Kidney epithelial cell (primary cell): ENCODE measurements at places on chromosomes 3 and 15. TPM values are rescaled to one million over a fixed set of nuclear protein-coding genes. Genes with fewer than 3 reads are reported as not detected.

DAZL gene
- not detected in 2 replicates for total RNA-seq

TMCO5A gene
- not detected in 2 replicates for total RNA-seq

DNA sequence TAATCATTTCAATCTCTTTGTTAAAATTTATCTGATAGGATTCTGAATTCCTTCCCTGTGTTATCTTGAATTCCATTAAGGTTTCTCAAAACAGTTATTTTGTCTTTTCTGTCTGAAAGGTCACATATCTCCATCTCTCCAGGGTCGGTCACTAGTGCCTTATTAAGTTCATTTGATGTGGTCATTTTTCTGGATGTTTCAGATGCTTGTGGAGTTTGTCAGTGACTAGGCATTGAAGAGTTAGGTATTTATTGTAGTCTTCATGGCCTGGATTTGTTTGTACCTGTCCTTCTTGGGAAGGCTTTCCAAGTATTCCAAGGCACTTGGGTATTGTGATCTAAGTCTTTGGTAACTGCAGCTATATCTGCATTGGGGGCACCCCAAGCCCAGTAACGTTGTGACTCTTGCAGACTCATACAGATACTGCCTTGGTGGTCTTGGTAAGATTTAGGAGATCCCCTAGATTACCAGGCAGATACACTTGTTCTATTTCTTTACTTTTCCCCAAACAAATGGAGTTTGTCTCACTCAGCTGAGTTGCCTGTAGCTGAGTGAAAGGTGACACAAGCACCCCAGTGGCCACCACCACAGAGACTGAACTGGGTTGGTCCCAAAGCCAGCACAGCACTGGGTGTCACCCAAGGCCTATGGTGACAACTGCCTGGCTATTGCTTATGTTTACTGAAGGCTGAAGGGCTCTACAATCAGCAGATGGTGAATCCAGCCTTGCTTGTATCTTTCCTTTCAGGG lies 18.9 kb upstream of the SLC27A2 start:
- DNase-seq, result no peak

- no peak for DNase-seq
These were observed 41.8 kb upstream of the ST6GAL1 start for GRCh38 chr3:186888569-186888968.

GRCh38 chr15:43239732-43240491 lies 19.1 kb upstream of the EPB42 start:
- DNase-seq, result no peak

GRCh38 chr3:123158330-123158729 lies 43.4 kb upstream of the SEC22A start:
- DNase-seq, result peak; percentile 4

GRCh38 chr3:46913644-46914043 lies 36.1 kb downstream of the PTH1R start:
- DNase-seq, result no peak

DNA sequence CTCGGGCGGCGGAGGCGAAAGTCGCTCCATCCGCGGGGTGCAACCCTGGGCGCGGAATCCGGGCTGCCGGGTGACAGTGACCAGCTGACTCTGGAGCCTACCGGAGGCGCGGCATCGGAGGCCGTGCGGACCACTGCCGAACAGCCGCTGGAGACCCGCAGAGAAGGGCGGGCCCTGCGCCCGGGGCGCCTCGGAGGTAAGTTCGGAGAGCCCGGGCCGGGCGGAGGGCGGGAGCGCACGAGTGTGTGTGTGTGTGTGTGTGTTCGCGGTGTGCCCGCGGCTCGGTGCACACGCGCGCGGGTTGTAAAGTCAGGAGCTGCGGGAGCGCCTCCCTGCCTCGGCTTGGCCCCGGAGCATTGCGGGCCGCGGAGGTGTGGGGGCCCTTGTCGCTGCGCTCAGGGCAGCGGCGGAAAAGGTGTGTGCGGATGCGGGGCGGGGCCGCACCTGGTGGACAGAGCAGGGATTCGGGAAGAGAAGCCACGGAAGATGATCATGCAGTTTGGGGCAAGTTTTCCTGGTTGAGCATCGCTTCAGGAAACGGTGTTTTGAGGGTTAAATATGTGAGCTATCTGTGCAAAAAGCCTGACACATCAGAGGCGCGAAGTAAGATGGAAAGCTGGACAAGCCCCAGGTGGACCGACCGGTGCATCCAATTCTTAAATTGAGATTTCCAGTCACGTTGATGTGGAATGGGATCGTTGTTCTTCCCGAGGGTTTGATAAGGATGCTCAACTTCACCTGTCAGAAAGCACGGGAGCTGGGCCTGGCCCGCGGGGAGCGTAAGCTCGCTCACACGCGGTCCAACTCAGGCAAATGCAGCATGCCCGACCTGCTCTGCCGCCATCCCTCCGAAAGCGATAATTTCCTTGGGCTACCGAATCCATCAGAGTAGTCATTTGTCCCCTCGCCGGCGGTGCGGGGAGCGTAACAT lies 474 bp downstream of the MINAR1 start:
- no peak for DNase-seq

GRCh38 chr3:70914862-70915261 lies 602.4 kb upstream of the MDFIC2 start:
- DNase-seq, result no peak

- DNase-seq, result no peak
These were observed 10.6 kb upstream of the SH3BP5 start for GRCh38 chr3:15342945-15343344.

DNA sequence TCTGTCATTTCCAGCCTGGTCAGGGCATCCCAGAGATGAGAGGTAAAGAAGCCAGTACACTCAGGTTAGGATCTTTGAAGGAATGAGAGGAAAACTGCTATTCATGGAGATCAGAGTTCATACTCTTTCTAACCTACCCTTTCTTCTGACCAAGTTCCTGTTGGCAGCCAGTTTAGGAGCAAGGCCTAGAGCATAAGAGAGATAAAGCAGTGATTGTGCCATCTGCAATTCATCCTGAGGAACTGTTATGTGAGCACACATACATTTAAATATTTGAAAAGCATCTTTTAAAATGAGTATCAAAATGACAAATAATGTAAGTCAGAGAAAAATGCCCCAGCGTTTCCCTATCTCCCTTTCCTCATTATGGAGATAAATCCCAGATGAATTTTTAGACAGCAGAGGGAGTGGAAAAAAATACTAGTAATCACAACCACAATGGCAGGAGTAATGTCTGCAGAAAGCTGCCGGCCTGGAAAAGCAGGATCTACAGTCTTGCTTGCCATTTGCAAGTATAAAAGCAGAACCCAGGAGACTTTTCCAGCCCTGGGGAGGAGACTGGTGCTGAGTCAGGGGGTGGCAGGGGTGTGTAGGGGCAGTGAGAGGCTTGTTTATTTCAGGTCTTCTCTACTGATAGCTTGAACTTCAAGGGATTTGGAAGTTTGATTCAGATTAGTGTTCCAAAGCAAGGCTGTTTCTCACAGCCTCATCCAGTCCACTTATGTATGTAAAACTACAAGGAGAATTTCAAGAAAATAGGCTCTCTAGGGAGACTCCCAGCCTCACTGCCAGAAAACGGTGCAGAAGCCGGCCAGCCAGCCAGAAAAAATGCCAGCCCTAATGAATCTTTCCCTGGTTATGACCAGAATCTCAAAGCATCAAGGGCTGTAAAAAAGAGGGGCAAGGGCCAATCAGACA lies 1052.4 kb downstream of the TUSC7 start:
- no peak for DNase-seq

GRCh38 chr3:149850787-149851584 lies 38.0 kb downstream of the RNF13 start:
- DNase-seq, result no peak

DNA sequence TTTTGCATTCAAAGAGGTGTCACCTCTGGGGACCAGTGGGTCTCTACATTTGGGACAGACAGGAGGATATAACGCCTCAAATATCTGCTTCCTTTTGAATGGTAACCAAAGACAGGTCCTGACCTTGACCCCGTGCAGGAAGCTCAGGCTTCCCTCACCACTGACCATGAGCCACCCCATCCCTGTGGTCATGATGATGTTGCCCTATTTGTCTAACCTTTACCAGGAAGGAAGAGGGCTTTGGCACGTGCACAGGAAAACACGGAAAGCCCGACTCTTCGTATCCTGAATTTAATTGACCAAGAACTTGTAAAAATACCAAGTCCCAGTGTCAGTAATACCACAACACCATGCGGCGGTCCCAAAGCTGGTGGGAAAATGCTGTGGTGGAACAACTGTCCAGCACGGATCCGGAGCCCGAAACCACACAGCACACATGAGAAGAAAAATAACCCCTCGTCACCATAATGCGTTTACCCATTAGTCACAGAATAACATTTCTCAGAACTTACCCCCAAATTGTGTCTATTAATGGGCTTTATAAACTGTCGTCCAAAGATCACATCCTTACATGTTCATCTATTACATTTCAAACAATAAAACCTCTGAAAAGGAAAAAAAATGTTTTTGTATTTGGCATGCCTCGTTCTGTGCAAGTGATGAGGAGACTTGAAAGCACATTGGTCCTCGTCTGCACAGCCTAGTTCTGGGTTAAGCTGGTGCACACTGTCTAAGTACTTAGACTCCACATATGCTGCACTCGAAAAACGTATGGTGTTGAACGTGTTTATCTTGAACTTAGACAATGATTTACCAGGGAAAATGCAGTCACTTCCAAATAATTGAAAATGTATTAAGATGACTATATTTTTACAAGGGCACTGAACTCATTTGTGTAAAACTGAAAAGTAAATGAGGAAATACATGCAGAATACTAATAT lies 118.9 kb upstream of the IGF1R start:
- no peak for DNase-seq

- DNase-seq, result no peak
These were observed 29.7 kb downstream of the TRIM71 start for GRCh38 chr3:32847528-32847927.
